ENCODE measurements at places on chromosomes 5 and 9.

GRCh38 chr9:118104363-118104762 is 400.2 kb downstream of the TLR4 start:
- DNase-seq, result no peak

DNA sequence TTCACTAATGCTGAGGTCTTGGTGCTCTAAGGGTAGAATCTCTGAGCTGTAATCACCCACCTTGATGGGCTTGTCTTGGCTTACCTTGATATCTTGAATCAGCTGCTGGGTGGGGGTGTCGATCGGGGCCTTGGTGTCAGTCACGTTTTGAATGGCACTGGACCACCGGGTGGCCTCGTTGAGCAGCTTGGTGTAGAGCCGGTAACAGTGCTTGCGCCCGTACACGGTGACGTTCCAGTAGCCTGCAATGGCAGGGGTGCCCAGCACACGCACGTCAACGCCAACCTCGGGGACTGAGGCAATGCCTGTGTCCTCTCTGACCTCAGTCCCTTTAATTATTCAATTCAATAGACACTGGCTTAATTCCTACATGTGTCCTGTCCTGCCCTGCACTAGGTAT is 63.1 kb upstream of the RETREG1 start:
- no peak for DNase-seq

GRCh38 chr5:98977723-98978122 is 48.9 kb upstream of the CHD1 start:
- no peak for DNase-seq

DNA sequence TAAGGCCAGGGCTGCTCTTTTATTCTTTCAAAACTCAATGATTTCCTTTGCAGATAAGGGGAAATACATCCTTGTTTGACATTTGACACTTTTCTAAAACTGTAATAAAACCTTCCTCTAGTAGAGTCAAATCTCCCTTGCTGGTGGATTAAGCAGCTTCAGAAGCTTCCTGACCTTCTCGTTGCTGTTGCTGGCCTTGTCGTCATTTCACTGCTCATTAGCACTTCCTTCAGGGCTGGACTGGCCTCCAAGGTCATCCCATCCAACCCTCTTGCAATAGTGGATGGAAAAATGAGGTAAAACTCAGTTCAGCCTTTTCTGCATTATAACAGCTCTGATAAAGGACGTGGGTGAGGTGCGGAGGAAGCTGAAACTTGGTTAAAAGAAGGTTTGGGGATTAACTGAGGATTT is 1.1 kb upstream of the ADAMTSL1 start:
- no peak for DNase-seq

DNA sequence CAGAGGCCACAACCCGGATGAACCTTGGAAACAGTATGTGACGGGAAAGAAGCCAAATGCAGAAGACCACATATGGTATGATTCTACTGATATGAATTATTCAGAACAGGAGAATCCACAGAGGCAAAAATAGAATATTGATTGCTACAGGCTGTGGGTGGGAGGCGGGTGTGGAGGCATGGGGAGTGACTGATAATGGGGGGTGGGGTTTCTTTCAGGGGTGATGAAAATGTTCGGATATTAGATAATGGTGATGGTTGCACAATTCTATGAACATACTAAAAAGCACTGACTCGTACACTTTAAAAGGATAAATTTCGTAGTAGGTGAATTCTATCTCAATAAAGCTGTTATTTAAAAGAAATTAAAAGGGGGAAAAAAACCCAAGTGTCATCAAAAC is 10.7 kb downstream of the IL4 start:
- no peak for DNase-seq

- no peak for DNase-seq
These were observed 24.2 kb downstream of the NMRK1 start for GRCh38 chr9:75063556-75064305.

DNA sequence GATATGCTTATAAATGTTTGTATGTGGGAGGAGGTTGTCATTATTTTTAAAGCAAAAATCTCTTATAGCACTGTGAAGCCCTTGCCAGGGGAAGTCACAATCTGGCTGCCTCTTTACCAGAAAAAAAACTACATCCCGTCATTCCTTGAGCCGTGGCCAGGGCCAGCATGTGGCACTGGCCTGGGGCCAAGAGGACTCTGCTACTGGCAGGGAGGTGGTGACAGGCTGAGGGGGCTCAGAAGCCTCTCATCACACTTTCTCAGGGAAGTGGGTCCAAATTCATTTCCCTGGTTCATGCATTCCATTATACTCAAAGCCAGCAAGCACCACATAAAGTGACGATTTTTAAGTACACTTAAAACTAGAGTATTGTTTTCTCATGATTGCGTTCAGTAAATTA is 457.3 kb downstream of the ZNF608 start:
- DNase-seq, result no peak

DNA sequence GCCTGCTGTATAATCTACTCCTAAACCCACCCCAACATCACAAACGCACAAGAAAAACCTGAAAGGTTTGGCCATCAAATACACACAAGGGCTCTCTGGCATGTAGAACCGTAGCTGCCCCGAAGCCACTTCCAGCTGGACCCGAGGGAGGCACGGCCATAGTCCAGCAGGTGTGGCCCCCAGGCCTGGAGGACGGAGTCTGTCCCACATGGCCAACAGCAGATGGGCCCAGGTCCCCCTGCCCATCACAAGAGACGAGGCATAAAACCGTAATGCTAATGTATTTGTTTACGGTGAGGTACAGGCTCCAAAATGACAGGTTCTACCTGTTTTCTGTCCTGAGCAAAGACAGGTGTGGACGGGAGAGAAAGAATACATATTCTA is 234.2 kb downstream of the SYK start:
- no peak for DNase-seq

DNA sequence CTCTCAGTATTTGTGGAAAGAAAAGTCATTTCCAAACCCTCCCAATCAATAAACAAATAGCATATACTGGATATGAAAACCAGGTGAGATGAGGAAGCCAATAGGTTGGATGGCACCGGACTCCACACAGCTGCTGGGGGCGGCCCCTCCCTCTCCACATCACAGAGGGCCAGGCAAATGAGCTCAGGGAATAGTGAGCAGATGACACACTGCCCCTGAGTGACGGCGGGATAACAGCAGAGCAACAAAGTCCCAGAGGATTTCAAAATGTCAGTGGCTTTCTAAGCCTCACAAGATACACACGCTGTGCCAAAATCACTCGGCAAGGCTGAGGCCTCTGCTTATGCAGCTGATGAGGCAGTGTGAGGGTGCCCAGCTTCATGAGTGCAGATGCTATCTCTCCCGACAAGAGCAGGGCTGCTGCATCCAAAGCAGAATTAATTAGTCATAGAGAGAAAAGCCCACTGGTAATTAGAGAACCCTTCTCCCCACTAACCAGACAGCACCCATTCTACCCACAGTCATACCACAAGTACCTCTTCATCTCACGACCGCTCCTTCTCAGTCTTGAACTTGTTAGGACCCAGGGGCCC is 235.0 kb upstream of the NFIL3 start:
- DNase-seq, result no peak

DNA sequence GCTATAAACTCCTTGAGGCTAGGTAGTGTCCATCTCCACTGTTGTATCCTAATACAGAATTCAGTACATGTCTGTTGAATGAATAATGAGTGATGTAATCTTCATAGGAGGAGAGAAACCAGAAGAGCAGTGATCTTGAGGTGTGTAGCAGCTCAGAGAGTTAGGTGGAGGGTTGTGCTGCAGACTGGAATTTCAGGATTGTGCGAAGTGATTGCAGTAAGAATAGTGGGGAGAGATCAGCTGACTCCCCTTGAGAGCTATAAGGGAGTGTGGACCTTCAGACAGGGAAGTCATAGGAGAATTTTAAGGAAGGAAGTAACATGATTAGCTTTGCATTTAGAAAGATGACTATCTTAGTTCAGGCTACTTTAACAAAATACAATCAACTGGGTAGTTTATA is 4.4 kb downstream of the SNX24 start:
- DNase-seq, result no peak

DNA sequence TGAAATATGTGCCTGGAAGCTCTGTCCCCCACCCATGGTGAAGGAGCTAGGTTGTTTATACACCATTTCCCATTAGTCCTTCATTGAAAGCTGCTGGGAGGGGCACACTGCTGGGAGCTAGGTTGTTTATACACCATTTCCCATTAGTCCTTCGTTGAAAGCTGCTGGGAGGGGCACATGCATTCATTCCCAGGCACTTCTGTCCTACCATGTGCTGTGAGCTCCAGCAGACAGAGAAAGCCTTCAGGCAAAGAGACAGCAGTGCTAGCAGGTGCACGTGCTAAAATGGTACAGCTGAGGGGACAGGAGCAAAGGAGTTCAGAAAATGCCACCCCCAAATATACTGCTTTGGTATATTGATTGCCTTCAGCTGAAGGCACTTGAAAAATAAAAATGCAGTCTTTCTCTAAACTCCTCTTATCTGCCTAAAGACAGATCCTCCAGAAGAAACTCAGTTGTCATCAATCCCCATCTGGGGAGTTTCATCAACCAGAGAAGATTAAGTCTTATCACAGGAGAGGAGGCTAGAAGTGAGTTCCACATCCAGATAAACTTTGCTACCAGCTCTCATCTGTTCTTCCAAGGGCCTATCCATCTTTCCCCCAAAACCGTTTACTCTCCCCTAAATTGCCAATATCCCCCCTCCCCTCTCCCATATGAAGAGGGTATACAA is 27.7 kb upstream of the DAPK1 start:
- no peak for DNase-seq

DNA sequence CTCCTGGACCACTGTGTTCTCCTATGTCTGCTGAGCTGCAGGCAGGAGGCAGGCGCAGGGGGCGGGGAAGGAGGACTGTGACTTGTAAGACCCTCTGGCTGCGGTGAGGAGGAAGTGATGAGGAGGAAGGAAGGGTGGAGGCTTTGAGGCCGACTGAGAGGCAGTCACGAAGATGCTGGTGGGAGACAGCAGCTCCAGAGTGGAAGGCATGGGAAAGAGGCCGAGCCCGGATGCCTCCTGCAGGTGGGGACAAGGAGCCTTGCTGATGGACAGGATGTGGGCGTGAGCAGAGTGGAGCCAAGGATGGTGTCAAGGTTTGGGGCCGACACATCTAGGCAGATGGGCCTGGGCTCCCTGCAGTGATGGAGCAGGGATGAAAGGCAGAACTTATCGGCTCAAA is 74.3 kb upstream of the ICE1 start:
- DNase-seq, result no peak

Data from NCI-H187 (cell line).